G401 (cell line): ENCODE measurements at places on chromosomes 4 and X.

- DNase-seq, result no peak
Observed at GRCh38 chrX:9280831-9281230, 184.0 kb upstream of the TBL1X start.

DNA sequence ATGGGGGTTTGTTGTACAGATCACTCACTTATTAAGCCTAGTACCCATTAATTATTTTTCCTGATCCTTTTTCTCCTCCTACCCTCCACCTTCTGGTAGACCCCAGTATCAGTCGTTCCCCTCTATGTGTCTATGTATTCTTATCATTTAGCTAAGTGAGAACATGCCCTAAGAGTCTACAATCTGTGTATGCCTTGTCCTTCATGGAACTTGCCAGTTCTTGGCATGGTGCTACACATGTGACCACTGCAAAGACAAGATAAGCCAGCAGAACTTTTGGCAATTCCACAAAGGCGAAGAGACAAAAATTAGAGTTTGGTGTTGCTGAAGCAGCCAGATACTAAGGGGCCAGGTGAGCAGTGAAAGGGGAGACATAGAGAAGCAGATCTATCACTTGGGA is 101.3 kb downstream of the CORIN start:
- DNase-seq, result no peak

GRCh38 chr4:153348006-153348405 is 3.5 kb downstream of the MND1 start:
- no peak for DNase-seq

- peak; percentile 59 for DNase-seq
Observed at GRCh38 chr4:825971-826330, at the start of gene CPLX1. CPLX1 (minus strand) TSS chr4:826129; CDS start chr4:824522, 1,607 bp downstream.

DNA sequence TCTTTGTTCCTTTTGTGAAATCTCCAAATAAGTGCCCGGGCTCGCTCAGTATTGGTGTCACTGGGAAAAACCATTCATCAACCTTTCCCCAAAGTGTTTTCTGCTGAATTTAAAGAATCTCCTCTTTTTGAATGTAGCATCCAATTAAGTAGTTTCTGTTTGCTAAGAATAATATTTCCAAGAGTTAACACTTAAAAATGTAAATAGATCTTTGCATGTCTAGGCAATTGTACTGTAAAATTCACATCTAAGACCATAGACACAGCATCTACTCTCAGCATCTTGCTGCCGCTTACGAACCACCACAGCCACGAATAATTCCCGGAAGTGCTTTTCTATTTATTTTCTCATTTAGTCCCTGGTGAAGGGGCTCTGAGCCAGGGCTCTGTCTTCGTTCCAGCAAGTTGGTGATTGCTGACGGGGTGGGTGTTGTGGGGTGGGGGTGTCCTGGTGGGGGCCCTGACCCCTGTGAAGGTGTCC is 1.4 kb downstream of the NSG1 start:
- peak; percentile 42 for DNase-seq

DNA sequence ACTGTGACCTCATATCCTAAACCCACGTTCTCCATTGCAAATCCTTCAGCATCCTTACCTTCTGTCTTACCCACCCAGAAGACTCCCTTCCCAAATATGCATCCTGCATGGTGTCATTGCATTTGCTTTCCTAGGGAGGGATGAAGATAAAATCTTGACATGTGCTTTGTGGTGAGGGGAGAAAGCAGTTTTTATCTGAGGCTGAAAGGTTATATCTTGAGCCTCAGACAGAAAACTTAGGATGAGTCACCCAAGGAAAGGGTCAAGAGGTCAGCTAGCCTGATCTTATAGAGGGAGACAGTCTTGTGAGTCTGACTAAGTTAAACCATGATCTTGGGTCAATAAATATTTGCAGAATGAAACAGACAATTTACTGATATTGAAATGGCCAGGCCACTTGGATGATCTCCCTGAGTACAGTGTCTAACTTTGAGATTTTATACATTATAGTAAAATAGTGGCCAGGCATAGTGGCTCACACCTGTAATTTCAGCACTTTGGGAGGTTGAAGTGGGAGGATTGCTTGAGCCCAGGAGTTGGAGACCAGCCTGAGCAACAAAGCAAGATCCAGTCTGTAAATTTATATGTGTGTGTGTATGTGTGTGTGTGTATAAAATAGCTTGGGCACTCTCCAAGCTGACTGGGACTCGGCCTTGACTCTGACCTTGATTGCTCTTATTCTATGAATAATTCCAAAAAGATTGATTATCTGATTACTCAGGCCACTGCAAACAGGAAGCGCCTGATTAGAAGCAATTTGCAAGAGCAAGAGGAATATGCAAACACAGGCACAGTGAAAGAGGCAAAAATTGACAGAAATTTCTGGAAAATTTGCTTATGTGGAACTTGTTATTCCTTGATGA is 15.4 kb upstream of the FAM9C start:
- DNase-seq, result no peak

GRCh38 chrX:118392716-118393115 is 46.8 kb downstream of the WDR44 start:
- DNase-seq, result no peak

- no peak for DNase-seq
Observed at GRCh38 chrX:105297041-105297440, 76.5 kb upstream of the TEX13A start.

DNA sequence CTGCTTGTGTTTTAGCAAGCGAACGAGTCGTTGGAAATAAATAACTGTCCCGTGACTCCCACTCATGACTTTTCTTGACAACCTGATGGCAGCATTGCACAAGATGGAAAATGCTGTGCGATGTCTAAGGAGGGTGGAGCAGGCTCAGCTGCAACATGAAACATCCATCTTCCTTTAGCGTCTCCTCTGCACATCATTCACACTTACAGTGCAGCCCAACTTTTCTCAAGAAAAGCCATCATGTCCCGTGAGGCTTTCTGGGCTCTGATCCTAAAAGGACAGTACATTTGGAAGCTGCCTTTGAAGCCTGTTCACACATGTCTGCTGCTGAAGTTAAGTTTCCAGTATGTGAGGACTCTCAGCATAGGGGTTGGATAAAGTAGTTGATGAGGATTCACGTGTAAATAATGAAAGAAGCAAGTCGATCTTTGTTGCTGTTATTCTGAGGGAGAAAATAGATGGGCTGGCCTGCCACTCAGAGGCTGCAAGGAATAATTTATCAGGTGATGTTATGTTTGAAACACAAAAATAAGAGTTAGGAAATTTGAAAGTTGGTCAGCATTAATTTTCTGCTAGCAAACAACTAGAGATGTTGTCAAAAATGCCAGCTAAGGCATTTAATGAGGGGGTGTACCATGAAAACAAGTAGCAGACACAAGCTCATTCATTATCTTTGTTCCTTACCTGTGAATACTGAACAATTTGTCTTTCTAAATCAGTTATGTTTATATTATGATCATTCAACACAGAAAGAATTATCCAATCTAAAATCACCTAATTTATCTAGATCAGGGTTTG is 328.7 kb upstream of the ZFP42 start:
- peak; percentile 25 for DNase-seq

DNA sequence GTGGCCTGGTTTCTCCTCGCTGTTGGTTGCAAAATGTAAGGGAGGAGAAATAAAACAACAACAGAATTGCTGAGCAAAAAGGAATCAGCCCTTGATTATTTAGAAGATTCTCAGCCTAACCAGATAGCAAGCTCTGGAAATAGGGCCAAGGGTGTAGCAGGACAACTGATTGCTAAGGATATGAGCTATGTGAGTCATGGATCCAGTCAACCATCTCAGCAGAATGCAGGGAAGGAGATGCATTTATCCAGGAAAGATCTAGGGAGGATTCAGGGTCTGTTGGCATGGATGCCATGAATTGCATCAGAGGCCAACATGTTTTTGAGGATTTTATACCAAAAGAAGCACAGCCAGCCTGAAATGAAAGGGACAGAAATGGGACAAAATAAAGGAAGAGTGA is 2.2 kb upstream of the XAGE3 start:
- DNase-seq, result no peak

- no peak for DNase-seq
Observed at GRCh38 chr4:76634220-76634619, 199.2 kb downstream of the SHROOM3 start.

DNA sequence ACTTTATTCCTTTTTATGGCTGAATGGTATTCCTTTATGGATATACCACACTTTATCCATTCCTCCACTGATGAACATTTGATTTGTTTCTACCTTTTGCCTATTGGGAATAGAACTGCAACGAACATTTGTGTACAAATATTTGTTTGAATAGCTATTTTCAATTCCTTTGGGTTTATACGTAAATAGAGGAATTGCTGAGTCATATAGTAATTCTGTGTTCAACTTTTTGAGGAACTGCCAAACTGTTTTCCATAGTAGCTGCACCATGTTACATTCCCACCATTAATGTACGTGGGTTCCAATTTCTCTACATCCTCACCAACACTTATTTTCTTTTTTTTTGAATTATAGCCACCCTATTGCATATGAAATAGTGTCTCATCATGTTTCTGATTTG is 156.5 kb upstream of the ATP6AP2 start:
- DNase-seq, result no peak

- DNase-seq, result no peak
Observed at GRCh38 chrX:11427453-11428071, 134.3 kb downstream of the AMELX start.

- no peak for DNase-seq
Observed at GRCh38 chrX:74521961-74522751, 92.3 kb downstream of the RLIM start.
